ENCODE measurements at places on chromosomes 2 and 18. TPM values are rescaled to one million over a fixed set of nuclear protein-coding genes. Genes with fewer than 3 reads are reported as not detected.

Gene SLC14A1
- 16.0 TPM for total RNA-seq

Gene EGR4
- total RNA-seq: not detected

Gene EML6
- total RNA-seq: 5.0 TPM

Gene AKAIN1
- total RNA-seq: not detected

Gene IL18R1
- 0.89 TPM for total RNA-seq

Gene ADGRF3
- 0.21 TPM for total RNA-seq

Gene ABCG5
- not detected for total RNA-seq

Gene SP140
- 2.7 TPM for total RNA-seq

Gene SLC40A1
- total RNA-seq: 33.6 TPM

Gene UCN
- total RNA-seq: 3.9 TPM

Gene FAM110C
- total RNA-seq: 22.0 TPM

Gene ACOXL
- total RNA-seq: not detected

GRCh38 chr18:12882453-12883371 lies 1.3 kb downstream of the PTPN2 start:
- DNase-seq: no peak

DNA sequence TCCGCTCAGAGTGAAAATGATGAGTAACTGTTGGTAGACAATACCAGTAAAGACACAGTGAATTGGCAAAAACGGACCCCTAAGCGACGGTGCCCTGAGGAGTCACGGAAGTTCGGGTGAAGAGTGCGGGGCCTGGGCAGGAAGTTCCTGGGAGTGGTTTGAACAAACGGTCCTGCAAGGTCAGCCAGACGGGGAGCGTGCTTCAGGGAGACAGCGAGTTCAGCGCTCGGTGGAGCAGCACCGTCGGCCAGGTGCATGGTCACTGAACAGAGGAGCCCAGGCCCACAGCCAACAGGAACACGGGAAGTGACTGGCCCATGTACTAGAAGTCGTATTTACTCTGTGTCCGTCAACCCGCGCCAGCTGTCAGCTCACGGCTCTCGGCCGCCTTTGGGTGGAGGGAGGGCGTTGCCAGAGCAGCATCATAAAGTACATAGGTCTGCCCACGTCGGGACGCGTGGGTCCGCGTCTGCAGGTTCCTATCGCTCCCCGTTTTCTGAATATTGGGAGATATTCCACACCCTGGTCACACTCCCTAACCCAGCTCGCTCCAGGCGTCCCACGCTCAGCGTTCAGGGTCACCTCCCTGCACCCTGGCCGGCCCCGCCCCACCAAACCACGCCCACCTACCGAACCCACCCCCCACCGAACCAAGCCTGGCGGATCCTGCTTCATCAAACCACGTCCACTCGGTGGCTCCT lies 75.6 kb upstream of the UXS1 start:
- DNase-seq: peak; percentile 60

GRCh38 chr18:79438898-79439627 lies 43.3 kb downstream of the NFATC1 start:
- DNase-seq: no peak

- no peak for DNase-seq
Measured at GRCh38 chr2:164523009-164523408, 98.3 kb downstream of the GRB14 start.

- DNase-seq: no peak
Measured at GRCh38 chr18:46013484-46014189, 46.5 kb upstream of the EPG5 start.

DNA sequence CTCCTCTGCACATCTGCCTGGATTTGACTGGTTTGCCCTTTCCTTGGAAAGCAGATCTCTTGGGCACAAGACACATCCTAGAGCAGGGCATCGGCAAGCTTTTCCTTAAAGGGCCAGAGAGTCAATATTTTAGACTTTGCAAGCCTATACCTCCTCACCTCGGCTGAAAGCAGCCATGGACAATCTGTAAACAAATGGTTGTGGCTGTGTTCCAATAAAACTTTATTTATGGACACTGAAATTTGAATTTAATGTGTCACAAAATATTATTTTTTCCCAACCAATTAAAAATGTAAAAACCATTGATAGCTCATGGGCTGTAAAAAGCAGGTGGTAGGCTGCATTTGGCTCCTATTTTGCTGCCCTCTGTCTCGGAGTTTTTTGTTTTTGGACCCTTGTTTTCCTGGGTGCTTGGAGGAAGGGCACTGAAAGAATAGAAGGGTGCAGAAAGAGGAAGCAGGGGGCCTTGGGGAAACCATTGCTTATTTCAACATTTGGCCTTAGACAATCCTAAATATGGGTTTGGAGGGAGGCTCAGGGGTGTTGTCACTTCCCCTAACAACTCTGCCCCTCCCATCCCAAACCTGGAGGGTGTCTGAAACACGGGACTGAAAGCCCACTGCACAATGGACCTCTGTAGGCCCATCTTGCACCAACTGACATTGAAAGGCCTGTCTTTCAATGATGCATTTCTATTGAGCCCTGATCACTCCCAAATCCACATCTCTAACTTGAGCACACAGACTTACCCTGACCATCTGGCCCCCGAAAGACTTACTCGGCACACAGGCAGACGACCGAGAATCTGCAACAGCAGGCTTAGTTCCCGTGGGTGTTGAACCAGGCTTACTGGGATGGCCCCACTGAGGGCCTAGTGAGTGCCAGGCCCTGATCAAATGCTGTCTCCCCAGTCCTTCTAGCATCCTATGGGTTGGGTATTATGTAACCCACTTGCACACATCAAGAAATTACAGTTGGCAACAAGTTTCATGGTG lies 7.1 kb upstream of the ZFP36L2 start:
- DNase-seq: peak; percentile 50

GRCh38 chr2:126786765-126787164 lies 111.9 kb upstream of the TEX51 start:
- DNase-seq: no peak

GRCh38 chr2:210818473-210818872 lies 262.1 kb downstream of the CPS1 start:
- no peak for DNase-seq

GRCh38 chr2:20521682-20522189 lies 74.9 kb downstream of the RHOB start:
- no peak for DNase-seq

DNA sequence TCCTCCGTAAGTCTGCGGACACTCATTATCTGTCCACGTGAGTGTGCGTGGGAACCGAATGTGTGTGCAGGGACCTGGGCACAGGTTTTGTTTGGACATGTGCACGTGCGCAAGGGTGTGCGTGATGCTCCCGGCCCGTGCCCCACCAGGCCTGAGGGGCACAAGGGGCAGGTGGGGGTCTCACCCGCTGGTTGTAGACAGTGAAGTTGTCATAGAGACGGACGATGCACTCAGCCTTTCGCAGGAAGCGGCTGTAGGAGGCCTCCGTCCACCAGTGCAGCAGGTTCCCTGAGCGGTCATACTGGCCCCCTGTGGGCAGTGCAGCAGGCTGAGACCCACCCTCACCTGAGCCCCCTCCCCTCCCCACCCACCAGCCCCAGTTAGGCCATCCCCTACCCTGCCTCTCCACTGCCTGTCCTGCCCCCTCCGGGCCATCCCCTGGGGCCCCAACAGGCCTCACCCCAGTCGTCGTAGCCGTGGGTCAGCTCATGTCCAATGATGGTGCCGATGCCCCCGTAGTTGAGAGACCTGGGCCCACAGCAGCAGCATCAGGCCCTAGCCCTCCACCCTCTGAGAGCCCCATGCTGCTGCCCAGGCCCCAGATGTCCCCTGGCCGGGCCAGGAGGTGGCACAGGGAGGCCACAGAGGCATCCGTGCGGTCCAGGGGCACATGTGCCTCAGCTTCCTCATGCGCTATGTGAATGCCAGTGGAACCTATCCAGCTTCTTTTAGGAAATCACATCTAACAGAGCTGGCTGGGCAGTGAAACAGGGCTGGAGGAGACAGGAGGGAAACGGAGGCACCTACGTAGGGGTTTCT lies 6.1 kb downstream of the ECEL1 start:
- DNase-seq: peak; percentile 54

DNA sequence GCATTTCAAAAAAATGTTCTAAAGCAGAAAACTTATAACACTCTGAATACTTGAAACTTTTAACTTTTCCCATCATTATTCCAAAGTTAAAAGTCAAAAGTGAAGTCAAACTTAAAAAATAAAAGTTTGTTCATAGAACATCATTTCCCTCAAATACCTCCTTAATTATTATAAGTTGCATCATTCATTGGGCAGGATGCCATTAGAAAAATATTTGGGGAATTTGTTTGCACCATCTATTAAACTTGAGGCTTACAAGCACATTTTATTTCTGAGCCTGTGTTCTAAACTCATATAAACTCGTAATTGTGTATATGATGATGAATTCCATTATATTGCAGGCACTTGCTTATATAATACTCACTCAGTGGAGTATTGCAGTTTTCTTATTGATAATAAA lies 588.0 kb upstream of the NRXN1 start:
- no peak for DNase-seq

DNA sequence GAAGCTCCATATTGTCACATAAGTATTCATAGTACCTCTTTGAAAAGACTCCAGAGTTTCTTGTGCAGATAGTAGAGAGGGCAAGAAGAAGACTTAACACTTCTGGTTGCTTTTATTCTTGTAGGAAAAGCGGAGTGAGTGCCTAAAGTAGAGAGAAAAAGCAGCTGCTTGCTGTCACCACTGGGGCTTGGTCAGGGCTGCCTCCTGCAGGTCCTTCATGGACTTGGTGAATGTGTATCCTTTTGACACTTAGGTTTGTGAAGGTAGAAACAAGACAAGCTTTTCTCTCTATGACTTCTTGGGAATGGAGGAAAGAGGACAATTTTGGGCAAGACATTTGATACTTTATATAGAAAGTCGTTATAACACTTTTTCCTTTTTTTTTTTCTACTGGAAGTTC lies 312.8 kb upstream of the FANCL start:
- DNase-seq: no peak

DNA sequence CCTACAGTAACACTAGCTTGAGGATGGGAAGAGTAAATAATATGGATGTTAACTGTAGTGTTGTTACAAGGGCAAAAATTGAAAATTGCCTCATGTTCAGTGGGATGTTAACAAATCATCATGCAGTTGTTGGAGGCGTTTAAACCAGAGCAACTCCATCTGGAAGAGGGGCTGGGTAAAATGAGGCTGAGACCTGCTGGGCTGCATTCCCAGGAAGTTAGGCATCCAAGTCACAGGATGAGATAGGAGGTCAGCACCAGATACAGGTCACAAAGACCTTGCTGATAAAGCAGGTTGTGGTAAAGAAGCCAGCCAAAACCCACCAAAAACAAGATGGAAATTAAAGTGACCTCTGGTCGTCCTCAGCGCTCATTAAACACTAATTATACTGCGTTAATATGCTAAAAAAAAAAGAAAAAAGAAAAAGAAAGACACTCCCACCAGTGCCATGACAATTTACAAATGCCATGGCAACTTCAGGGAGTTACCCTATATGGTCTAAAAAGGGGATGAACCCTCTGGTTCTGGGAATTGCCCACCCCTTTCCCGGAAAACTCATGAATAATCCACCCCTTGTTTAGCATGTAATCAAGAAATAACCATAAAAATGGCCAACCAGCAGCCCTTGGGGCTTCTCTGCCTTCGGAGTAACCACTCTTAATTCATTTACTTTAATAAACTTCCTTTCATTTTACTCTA lies 101.4 kb downstream of the MYO5B start:
- no peak for DNase-seq

GRCh38 chr18:79336556-79337142 lies 59.1 kb upstream of the NFATC1 start:
- no peak for DNase-seq

DNA sequence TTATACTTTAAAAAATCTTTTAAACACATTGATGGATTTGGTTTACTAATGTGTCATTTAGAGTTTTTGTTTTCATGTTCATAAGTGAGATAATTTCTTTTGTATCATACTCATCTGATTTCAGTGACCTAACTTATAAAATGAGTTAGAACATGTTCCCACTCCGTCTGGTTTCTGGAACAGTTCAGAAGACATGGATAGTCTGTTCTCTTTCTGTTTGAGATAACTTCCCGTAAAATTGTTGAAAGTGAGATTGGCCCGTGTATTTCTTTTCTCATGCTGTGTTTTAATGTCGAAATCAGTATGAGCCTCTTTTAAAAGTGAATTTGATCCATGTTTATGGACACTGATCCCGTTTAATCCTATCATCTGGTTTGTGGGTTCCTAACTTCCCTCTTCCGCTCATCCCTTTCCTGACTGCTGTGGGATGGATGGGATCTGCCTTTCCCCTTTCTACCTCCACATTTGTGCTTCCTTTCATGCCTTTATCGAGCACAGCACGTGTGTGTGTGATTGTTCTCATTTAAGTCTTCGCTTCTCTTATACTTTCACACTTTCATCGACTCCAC lies 78.9 kb downstream of the COPS8 start:
- DNase-seq: no peak

- no peak for DNase-seq
Measured at GRCh38 chr2:189609853-189610252, 29.3 kb upstream of the SLC40A1 start.

GRCh38 chr2:120261387-120262006 lies 8.8 kb downstream of the RALB start:
- no peak for DNase-seq

- no peak for DNase-seq
Measured at GRCh38 chr2:62568983-62569837, 63.2 kb upstream of the TMEM17 start.

DNA sequence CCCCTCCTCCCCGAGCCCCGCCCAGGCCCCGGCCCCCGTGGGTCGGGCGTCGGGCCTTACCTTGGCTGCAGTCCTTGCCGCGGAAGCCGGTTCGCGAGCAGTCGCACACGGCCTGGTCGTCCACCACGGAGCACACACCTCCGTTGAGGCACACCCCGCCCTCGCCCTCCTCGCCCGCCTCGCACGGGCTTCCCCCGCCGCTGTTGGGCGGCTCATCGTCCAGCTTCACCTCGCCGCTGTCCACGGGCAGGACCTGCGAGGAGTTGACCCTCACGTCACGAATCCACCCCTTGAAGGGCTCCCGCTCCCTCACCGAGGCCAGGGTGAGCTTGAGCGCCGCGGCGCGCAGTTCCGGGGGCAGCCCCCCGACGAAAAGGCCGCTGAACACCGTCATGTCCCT lies 4.5 kb downstream of the NRXN1 start:
- no peak for DNase-seq

DNA sequence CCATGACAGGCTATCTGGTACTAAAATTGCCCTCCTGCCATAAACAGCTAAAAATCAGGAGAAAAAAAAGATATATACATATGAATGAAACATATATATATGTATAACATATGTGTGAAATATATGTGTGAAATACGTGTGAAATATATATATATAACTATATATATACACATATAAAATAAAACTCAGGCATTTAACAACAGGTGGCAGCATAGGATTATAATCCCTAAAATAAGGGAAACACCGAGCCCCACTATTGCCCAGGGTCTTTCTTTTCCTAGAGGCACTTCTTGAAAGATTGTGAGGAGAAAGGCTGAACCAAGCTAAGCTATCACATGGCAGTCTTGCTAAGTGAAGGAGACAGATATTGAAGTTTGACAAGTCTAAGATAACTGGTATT lies 65.9 kb upstream of the CYTIP start:
- DNase-seq: no peak

- DNase-seq: no peak
Measured at GRCh38 chr18:22385718-22386117, 32.0 kb downstream of the CTAGE1 start.

DNA sequence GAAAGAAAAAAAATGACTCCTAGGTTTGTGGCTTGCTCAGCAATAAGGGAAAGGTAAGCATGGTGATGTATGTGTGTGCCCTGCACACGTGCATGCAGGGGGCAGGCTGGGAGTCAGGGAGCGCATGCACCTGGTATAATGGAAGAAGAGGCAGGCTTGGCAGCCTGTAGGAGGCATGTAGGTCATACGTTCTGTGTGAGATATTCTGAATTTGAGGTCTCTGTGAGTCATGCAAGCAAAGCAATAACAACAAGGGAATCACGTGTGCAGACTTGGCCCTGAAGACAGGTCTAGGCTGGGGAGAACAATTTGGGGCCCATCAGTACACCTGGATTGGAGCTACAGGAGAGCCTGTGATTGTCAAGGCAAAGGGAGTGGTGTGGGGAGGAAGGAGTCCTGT lies 94.5 kb upstream of the TTC39C start:
- no peak for DNase-seq

Measured in suprapubic skin (tissue), 4 donors.